T-helper 17 cell (primary cell): ENCODE measurements at places on chromosomes 5 and 9.

- no peak for DNase-seq
These were observed 1783.7 kb upstream of the CDH9 start for GRCh38 chr5:28822071-28822470.

DNA sequence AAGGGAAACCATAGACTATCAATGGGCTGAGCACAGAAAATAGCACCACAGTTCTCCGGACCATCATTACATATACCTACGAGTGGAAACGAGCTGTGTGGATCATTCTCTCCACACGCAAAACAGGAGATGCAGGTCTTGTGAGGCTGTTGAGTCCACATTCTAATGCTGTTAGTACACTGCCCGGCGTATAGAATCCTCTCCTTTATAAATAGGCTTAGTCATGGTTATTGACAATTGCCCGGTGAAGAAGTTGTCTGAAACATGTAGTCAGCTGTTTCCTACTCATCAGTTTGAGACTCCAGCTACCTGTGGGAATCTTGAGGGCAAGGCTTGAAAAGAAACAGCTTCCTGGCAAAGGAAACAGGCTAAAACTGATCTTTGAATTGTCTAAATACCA, 602.0 kb upstream of the EDIL3 start:
- no peak for DNase-seq

DNA sequence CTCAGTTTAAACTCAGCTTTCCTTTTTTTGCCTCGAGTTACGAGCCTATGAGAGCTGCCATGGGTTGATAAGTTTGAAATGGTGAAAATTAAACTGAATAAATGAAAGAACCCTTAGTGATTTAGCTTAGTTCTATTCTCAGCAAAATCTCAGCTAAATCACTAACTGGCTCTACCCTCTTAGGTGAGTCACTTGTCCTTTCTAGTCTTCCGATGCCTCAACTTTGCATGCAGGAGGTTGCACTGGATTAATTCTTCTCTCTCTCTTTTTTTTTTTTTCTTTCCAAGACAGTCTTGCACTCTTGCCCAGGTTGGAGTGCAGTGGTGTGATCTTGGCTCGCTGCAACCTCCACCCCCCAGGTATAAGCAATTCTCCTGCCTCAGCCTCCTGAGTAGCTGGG, 83.9 kb downstream of the PAPPA start:
- no peak for DNase-seq

DNA sequence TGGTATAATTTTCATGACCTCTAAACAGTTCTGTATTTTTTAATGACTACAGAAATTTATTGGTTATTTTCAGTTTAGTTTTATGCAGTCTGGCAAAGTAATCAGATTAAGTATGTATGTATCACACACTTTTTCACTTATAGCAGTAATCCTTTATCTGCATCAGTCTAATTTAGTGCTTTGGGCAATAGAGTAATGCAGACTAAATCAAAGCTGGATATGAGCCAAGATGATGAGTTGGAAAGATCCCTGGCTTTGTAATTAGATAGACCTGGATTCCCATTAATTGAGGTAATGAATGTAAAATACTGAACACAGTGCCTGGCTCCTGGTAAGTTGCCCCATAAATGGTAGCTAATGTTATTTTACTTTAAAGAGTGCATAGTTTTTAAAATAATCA, 215.4 kb upstream of the TLX3 start:
- no peak for DNase-seq

DNA sequence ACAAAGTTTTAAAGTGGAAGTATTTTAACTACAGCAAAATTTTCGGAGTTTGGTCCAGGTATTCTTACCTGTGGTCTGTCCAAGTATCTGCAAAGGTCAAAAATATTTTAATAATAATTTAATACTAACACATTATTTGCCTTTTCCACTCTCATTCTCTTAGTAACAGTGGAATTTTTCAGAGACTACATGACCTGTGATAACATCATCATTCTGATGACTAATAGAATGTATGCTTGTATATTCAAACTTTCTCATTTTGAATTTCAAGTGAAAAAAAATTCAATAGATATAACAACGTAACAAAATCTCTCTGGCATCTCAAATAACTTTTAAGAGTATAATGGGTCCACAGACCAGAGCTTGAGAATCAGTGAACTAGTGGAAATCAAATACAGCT, 78.3 kb downstream of the FBXL17 start:
- no peak for DNase-seq

- DNase-seq: no peak
These were observed 75.7 kb upstream of the GLIS3 start for GRCh38 chr9:4375424-4376200.
